Stimulated activated CD4-positive, alpha-beta T cell treated with anti-CD3 and anti-CD28 coated beads, Interleukin-1b, Interleukin-23, amount 100 ng/mL, for 1 hour (primary cell): ENCODE measurements at places on chromosomes 5 and 9.

GRCh38 chr9:110767559-110768063 lies 99.0 kb downstream of the MUSK start:
- DNase-seq: no peak

DNA sequence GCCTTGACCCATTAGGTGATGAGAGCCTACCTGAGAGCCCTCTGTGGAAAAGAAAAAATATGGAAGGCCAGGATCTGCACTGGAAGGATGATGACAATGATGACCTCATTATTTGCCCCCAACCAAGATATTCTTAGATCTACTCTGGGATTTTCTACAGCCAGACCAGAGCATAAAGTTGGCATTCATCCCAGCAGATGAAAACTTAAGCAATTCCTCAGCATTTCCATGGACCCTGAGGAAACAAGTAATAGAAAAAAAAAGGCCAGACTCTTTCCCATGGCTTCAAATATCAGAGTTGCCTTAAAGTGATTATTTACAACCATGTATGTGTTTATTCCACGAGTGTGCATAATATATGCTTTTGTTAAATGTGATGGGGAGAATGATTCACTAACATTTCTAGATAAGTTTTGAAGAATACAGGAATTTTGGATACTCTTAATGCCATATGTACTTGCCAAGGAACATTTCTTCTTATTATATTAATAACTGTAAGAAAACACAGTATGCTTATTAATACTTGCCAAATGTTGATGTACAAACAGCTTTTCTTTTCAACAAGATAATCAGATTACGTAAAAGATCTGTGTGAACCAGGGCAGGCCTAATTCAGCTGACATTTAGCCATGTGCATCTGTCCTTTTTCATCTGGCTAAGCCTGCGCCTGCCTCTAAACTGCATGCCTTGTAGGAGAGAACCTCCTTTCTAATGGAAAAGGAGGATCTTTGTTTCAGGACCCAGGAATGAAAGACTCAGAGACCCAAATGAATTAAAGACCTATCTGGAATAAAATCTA lies 94.8 kb downstream of the ARRDC3 start:
- DNase-seq: no peak

GRCh38 chr9:121652021-121652837 lies 795 bp downstream of the DAB2IP start:
- DNase-seq: no peak

GRCh38 chr9:20144197-20144596 lies 355.4 kb upstream of the SLC24A2 start:
- no peak for DNase-seq

GRCh38 chr9:99103901-99104458 lies 933 bp upstream of the TGFBR1 start:
- no peak for DNase-seq

GRCh38 chr5:34657274-34657921 lies 1.3 kb downstream of the RAI14 start:
- DNase-seq: no peak

DNA sequence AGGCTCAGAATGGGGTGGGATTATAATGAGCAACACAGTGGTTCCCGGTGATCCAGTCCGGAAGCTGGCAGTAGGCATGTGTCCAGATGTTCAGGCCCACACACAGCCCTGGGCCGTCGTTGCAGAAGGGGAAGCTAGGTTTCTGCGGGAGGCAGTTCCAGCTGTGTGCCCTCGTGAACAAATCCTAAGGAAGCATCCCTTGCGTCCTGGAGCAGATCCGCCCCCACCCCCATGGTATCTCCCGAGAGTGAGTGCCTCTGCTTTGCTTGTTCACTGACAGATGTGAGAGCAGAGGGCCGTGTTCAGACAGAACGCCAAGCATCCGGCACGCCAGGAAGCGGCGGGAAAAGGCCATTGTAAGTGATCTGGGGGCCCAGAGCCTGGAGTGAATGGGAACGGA lies 104.8 kb downstream of the PDE6A start:
- DNase-seq: no peak

GRCh38 chr9:4700091-4700490 lies 20.7 kb downstream of the CDC37L1 start:
- DNase-seq: no peak

GRCh38 chr9:1515557-1515956 lies 465.4 kb downstream of the DMRT2 start:
- no peak for DNase-seq

GRCh38 chr9:16039988-16040761 lies 487.3 kb downstream of the CCDC171 start:
- DNase-seq: no peak

GRCh38 chr5:7668627-7669026 lies 182.3 kb downstream of the CFAP90 start:
- DNase-seq: no peak

DNA sequence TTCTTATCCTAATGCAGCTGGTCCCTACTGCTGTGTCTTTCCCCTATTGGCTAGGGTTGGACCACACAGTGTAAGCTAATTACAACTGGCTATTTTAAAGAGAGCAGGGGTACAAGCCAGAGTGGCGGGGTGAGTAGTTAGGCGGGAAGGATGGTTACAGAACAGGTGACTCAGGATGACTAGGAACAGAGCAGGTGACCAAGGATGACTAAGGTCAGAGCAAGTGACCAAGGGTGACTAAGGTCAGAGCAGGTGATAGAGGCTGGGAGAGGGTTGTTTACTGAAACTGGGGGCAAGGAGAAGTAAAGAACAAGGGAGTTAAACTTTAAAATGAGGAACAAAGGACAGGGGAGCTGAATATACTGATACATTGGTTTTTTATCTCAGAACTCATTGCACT lies 125.4 kb downstream of the PTTG1 start:
- no peak for DNase-seq

GRCh38 chr5:8857051-8857450 lies 688.8 kb downstream of the SEMA5A start:
- DNase-seq: no peak

DNA sequence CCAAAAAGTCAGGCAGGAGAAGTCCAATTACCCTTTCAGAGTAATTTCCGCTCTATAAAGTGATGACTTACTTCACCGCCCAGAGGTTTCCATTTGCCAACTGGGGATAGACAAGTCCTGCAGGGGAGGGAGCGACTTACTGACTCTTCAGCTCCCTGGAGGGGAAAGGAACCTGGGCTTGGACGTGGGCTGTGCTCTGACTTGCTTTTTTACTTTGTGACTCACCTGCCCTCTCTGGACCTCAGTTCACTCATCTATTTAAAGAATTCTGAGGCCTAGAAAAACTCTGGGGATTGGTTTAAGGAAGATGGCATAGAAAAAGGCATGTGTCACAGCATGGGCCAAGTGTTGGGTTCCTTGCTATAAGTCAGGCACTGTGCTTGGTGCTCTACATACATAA lies 180.4 kb upstream of the TRIM32 start:
- no peak for DNase-seq

DNA sequence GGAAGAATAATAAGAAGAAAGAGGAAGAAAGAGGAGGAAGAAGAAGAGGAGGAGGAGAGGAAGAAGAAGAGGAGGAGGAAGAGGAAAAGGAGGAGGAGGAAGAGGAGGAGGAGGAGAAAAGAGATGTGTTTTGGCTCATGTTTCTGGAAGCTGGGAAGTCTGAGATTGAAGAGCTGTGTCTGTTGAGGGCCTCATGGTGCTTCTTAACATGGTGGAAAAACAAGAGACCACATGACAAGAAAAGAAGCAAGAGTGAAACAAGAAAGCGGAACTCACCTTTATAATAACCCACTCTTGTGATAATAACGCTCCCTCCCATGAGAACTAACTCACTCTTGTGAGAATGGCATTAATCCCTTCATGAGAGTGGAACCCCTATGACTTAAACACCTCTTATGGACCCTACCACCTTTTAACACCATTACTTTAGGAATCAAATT lies 36.1 kb upstream of the RANBP6 start:
- no peak for DNase-seq

- no peak for DNase-seq
These were observed 5.9 kb downstream of the FAM78A start for GRCh38 chr9:131270171-131271015.

DNA sequence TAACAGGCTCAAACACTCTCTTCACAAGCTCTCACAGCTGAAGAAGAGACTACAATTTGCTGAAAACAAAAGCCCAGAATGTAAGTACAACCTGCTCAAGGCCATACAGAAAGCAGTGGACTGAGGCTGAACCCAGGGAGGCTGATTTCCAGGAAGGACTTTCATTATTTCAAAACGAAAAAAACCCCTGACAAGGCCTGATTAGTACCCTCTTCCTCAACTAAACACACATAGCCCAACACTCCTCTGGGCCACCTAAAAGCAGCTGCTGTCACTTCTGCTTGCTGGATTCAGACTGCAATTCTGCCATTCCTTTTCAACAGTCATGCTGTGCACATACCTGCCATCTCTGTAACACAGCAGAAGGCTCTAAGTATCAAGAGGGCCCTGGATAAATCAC lies 18.2 kb downstream of the NRG2 start:
- DNase-seq: no peak

DNA sequence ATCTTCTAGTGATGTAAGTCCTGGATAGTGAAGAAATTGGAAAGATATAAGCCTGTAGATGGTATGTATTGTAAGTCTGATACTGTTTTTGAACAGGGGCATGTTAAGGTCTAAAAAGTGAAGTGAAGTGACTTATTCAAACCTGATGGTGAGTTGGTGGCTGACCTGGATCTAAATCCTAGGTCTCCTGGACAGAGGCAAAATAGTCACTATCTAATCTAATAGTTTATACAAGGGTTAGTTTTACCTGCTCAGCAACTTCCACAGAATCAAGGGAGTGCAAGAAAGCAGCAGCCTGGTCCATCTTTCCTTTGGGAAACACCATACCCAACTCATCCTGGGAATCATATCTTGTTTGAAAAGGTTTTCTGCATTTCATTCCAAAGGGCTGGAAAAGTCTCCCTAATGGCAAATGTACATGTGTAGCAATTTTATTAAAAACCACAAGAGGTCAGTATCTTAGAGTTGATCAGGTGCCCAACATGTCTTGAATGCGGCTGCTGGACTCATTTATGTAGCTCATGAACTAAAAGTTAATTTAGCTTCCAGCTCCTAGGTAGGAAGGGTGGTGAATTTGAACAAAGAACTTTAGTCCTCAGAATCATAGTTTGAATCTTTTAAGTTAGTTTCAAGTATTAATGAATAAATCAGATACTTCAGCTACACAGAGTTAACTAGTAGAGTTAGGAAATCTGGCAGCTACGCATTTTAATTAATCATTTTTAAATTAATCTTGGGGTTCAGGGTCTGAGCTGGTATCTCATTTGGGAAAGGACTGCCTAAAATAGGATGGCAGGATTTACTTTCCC lies 26.0 kb downstream of the SKP2 start:
- no peak for DNase-seq

GRCh38 chr5:6418679-6419276 lies 29.9 kb upstream of the UBE2QL1 start:
- DNase-seq: no peak

- no peak for DNase-seq
These were observed 56.0 kb downstream of the ZNF462 start for GRCh38 chr9:106918825-106919509.

DNA sequence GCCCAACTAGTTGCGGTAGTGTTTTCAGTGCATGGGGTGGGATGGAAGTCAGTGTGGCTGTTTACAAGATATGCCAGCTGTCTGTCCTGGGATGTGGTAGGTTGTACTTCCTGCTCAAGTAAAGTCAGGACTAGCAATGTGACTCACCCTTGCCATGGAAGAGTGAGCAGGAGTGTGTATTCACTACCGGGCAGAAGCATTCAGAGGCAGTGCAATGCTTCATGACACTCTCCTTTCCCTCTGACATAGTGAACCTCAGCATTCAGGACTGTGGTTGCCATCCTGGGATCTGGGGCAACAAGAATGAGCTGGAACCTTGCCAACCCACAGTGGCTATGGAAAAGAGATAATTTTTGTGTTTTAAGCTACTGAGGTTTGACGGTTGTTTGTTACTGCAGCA lies 68.9 kb downstream of the BOD1 start:
- no peak for DNase-seq

- no peak for DNase-seq
These were observed 13.4 kb upstream of the TNFAIP8 start for GRCh38 chr5:119342406-119342805.

DNA sequence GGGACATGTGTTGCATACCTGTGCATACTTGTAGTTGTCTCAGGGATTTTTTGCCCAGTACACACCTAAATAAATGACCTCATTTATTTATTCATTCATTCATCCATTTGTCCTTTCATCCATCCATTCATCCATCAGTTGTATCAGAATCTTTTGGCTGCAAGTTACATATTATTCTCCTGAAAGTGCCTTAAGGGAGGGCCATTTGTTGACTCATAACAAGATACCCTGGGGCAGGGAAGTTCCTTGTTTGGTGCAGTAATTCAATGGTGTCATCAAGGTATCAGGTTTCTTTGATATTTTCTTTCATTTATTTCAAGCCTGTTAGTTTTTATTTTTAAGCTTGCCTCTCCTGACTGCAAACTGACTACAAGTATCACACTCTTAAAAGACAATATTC lies 597.9 kb upstream of the TLE4 start:
- DNase-seq: no peak
